ENCODE measurements at places on chromosomes 7 and 10.

GRCh38 chr10:34792881-34793280 is 22.2 kb downstream of the PARD3 start:
- DNase-seq = no peak

- no peak for DNase-seq
Measured at GRCh38 chr10:127041552-127041951, 136.3 kb downstream of the DOCK1 start.

- peak; percentile 78 for DNase-seq
Measured at GRCh38 chr7:142111499-142111898, at the start of gene MGAM2. MGAM2 (plus strand) TSS chr7:142111718; CDS start chr7:142116874, 5,156 bp downstream.

- no peak for DNase-seq
Measured at GRCh38 chr7:68729371-68729770, 868.9 kb upstream of the AUTS2 start.

- no peak for DNase-seq
Measured at GRCh38 chr10:132544744-132545658, 7.4 kb downstream of the INPP5A start.

GRCh38 chr10:17850501-17850900 is 41.4 kb downstream of the MRC1 start:
- DNase-seq = no peak

DNA sequence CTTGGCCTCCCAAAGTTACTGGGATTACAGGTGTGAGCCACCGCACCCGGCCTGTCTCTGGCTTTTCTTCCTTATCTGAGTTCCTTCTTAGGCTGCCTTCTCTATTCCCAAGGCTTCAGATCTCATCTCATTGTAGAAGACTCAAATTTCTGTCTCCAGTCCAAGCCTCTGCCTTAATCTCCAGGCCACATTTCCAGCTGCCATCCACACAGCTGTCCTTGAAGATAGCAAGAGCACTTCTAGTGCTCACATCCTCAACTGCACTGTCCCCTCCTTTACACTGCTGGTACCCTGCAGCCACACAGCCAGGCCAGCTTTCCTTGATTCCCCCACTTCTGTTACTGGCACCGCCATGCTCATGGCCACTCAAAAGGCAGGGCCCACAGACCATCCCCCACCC is 35.6 kb downstream of the POLL start:
- no peak for DNase-seq

DNA sequence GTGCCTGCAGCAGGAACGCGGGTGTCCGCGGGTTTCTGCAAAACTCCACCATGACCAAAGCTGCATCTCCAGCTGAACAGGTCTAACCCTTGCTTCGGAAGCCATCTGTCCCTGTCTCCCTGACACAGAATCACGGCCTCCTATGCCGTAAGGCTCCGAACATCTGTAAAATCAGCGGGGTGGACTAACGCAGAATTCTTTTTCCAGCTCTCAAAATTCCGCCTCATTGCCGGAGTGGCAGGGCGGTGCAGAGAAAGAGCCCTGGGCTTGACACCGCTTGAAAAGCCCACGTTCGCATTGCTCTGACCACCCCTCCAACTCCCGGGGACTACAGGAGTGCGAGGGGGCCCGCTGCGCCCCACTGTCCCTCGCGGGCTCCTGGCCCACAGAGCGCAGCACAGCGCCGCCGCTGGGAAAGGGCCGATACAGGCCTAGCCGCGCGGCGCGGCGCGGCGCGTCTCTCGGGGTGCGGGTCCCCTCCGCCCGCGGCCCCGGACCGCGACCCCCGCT is 409 bp downstream of the DNMBP start:
- no peak for DNase-seq

DNA sequence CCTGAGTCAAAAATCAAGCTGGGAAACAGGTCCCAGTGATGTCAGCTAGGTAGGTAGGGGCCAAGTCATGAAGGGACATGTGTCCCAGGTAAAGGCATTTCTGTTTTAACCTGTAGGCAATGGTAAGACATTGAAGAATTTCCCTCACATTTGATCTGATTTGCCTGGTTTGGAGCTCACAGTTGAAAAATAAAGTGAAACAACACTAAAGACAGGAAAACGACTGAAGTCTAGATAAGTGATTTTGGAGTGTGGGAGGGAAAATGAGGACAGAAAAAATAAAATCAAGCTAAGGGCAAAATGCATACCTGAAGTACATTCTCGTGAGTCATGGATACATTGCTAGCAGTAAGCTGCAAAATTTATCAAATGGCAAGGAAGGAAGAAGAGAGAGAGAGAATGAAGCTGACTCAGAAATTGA is 169.9 kb downstream of the SKIDA1 start:
- DNase-seq = no peak

DNA sequence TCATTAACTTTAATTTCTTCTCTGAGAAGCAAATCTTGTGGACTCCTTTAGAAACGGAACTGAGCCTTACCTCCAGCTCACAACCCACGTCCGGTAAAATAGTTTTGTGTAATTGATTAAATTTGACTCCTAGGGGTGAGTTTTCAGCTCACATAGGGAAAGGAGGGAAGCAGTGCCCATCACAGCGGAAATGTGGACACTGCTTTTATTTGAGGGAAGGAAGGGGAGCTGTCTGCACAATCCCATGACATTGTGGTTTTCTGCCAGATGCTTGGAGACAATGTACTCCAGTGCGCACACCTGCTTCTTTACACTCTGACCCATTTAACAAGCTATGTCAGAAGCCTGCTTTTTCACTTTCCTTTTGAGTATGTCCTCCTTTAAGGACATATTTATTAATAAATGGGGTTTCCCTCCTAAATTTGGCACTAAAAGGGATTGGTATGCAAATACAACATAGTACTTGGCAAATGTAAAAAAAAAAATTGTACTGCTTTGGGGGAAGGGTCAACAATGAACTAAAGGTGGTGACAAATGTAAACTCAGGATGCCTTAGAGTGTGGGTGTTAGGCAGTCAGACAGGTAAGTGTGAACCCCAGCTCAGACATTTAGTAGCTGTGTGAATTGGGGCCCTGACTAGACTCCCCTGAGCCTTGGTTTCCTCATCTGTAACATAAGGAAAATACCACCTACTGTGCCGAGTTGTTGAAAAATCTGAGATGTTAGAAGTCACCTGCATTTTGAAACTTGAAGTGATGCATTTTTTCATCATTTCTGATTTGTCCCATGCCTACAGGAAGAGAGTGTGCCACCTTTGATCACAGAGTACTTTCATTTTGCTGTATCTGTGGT is 90.2 kb upstream of the KLF6 start:
- no peak for DNase-seq

DNA sequence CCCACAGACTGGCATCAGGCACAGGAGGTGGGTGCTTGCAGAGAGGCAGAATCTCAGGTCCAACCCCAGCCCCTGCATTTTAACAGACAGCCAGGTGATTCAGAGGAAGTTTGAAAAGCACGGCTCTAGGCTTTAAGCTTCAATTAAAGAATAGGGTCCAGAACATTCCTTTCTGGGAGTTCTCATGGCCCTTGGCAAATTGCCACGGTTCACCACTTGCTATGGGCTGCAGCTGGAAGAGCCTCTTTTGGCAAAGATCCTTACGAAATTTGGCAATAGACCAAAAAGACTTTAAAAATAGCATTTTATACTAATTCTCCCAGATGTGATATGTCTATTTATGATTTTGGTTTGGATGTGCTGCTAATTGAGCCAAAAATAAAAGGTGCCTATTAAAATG is 148.1 kb downstream of the ITGA8 start:
- no peak for DNase-seq

GRCh38 chr7:6167587-6168476 is 104.6 kb downstream of the CYTH3 start:
- no peak for DNase-seq

DNA sequence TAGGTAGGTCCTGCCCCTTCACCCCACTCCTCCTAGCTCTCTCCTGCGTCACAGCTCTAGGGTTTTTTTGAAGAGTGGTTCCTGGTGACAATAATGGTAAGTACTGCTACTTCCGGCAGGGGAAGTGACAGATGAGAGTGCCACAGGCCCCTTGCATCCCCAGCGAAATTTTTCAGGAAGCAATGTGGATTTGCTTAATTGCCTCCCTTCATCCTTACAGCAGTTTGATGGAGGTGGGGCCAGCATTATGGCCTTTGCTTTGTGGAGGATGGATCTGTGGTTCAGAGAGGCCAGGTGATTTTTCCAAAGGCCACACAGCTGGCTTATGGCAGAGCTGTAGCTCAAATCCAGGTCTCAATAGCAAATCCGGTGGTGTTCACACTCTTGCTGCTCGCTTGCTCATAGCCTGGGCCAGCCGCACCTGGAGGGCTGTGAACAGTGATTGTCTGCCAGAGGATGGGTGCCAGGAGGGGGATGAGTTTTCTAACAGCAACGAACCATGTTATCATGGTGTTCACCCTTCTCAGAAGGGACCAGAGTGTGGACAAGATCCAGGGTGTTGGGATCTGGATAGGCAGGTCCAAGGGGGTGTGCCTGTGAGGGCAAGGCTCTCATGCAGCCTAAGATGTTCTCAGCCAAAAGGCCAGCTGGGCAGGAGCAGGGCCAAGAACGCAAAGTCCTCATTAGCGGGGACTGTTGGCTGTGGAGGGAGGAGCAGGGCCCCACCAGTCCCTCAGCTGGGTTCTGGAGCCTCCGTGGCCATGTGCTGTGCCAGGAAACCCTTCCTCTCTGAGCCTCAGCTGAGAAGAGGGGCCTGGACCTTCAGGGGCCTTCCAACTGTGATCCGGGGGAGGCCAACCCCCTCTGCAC is 89.0 kb downstream of the EMX2 start:
- DNase-seq = no peak

DNA sequence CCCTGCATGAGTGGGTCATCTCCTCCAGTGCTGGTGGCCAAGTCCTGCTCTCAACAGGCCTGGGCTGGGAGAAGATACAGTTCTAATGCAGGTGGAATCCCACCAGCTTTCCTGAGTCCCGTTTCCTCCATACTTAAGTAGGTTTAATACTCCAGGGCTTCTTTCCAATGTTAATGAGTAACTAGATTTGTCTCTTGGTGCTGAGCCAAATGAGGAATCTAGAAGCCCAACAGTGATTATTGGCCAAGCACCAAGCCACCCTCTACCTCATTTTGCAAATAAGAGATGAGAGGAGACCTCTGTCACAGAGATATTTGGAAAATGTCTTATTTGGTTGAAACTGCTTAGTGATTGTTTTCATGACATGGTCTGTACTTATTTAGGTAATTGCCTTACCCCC is 37.1 kb downstream of the STARD3NL start:
- DNase-seq = no peak

DNA sequence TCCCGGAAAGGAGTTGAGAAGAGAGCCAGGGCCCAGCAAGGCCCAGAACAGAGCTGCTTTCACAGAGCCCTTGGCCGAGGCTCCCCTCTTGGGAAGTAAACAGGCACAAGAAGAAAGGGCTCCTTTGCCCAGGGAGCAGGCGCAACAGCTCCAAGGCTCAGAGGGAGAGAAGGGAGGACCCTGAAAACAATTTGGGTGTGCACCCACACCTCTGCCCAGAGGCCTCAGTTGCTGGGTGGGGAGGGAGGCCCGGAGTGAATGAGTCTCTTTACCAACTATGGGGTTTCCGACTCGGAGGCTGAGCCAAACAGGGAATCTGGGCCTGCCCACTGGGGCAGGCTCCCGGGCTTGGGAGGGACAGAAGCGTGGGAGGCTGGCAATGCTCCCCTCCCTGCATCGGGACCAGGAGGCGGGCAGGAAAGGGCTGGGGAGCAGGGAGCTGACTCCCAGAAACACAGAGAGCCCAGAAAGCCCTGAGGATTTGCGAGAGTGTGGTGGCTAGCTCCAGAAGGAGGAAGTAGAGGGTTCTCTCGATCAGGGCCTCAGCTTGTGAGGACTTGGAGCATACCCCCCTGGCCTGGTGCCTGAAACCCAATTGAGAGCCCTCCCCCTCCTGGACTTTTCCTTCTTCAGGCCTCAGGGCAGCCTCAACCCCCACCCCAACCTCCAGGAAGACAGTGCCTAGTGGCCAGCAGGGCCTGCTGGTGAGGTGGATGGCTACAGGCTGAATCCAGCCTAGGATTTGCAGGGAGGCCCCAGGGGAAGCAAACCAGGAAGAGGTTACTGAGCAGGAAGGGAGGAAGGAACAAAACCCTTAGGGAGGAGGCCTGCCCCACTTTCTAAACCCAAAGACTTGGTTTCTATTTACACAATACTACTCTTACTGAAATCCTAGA is 6.2 kb downstream of the C10orf105 start:
- DNase-seq = no peak

DNA sequence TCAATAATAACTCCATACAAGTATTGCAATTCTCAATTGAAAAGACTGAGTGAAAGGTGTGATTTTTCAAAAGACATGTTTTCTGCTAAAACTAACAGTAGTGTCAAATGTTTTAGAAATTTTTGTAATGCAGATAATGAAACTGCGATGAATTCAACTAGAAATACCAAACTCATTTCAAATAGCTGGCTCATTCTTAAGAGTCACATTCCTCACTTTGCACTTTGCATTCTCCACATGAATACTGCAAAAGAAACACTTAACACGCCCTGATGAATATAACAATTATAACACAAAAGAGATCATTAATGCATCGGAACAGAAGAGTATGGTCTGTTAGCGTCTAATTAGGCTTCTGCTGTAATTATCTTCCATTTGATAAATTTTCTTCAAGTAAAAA is 15.5 kb upstream of the TSPAN12 start:
- DNase-seq = no peak

GRCh38 chr7:39386718-39387117 is 179.5 kb upstream of the YAE1 start:
- no peak for DNase-seq

DNA sequence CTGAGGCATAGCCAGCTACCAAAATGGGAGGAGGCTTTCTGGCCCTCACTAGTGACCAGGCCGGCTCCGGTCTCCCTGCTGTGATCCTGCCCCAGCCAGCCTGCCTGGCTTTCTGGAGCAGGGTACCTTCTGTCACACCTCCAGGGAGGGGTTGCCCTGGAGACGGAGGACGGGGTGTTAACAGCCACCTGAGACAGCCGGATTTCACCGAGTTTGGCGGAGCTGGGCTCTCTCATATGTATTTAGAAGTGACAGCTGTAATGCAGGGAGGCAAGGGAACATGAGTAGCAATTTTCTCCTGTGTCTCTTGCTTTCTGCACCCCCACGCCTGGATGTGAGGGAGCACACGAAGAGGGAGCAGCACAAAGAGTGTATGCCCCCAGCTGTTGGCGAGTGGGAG is 473.3 kb downstream of the PLXNA4 start:
- no peak for DNase-seq

- no peak for DNase-seq
Measured at GRCh38 chr10:78914502-78915189, 154.1 kb upstream of the ZMIZ1 start.

DNA sequence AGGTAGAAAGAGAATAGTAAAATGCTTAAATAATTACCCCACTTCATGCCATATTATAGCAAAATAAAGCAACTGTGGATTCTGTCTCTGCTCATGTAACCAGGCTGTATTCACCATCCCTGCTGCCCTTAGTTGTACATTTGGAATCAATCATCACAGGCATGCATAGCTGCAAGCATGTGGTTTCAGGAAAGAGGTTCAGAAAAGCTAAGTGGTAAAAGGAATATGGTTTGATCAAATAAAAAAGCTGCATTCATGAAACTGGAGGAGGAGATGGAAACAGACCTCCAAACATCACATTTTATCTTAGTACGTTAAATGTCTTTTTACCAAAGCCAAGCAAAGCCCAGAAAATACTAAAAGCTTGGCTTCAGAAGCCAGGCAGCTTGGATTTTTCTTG is 81.3 kb downstream of the ADAM22 start:
- DNase-seq = no peak

GRCh38 chr10:62183442-62183841 is 85.2 kb downstream of the RTKN2 start:
- DNase-seq = no peak

All from NCI-H1048 (cell line).